ENCODE measurements at places on chromosomes 2 and 18. TPM values are rescaled to one million over a fixed set of nuclear protein-coding genes. Genes with fewer than 3 reads are reported as not detected.

DNA sequence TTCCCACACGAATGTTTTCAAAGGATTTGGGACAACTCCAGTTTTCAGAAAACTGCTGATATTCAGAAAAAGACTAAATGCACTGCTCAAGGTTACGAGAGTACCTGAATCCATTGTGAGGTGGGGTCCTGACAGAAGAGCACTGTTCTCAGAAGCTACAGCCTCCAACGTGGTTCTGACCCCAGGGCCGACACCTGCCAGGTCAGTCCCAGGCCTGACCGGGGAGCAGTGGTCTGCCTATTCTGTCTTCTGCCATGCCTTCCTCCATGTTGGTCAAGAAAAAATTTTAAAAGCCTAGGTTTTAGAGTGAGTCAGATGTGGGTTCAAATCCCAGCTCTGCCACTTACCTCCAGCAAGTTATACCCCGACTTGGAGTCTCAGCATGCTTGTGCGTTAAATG is 212.3 kb downstream of the BCL11A start:
- DNase-seq = no peak

PCBP1 gene
- total RNA-seq = 47.6 TPM

ABCG8 gene
- total RNA-seq = not detected

EGR4 gene
- total RNA-seq = 2.2 TPM

- no peak for DNase-seq
These were observed 51.0 kb upstream of the NBEAL1 start for GRCh38 chr2:202963712-202964111.

GRCh38 chr2:169038338-169038757 is 7.2 kb upstream of the ABCB11 start:
- DNase-seq = peak; percentile 67

DNA sequence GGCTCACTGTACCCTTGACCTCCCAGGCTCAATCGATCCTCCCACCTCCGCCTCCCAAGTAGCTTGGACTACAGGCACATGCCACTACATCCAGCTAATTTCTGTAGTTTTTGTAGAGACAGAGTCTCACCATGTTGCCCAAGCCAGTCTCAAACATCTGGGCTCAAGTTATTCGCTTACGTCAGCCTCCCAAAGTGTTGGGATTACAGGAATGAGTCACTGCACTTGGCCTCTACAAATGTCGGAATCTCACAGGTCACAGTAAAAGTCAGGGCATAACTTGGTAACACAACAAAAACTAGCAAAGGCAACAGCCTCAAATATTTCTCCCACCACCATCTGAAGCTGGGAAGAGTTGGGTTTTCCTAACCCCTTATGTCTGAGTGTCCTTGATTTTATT is 25.3 kb downstream of the SCG2 start:
- no peak for DNase-seq

- no peak for DNase-seq
These were observed 28.7 kb upstream of the SKOR2 start for GRCh38 chr18:47280121-47280520.

REEP1 gene
- 0.13 TPM for total RNA-seq

DNA sequence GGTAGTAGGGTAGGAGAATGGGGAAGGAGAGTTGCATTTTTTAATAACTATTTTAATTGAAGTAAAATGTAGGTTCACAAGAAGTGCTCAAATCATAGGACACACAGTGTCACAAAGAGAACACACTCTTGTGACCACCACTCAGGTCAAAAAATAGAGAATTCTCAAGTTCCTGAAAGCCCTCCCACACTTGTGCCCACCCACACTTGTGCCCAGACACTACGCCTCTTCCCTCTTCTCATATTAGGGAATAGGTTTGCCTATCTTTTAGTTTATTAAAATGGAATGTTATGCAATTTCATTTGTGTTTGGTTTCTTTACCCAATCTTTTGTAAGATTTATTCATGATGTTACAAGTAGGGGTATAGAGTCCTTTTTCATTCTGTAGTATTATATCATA is 67.2 kb downstream of the UGGT1 start:
- no peak for DNase-seq

DNA sequence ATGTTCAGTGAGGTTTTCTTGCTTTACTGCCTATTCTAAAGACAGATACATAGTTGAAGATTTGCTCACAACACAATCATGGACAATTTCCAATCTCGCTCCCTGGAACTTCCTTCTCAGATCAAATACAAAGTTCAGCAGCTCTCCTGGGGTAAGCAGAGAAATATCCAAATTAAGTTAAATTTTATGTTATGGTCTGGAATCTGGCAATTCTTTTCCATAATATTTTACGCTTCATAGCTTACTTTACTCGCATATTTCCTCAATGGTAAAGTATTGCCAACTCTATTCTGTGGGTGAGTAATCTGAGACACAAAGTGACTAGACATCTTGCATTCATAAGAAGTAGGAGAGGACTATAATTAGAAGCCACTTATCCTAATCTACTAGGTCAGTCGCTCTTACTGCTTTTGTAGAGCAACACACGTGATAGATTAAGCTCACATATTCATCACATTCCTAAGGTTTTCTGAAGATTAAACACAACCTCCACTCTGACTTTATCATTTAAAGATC is 529.4 kb downstream of the CCDC85A start:
- DNase-seq = no peak

GRCh38 chr2:136171223-136171622 is 53.3 kb upstream of the CXCR4 start:
- no peak for DNase-seq

EIF2B4 gene
- total RNA-seq = 31.9 TPM

DNA sequence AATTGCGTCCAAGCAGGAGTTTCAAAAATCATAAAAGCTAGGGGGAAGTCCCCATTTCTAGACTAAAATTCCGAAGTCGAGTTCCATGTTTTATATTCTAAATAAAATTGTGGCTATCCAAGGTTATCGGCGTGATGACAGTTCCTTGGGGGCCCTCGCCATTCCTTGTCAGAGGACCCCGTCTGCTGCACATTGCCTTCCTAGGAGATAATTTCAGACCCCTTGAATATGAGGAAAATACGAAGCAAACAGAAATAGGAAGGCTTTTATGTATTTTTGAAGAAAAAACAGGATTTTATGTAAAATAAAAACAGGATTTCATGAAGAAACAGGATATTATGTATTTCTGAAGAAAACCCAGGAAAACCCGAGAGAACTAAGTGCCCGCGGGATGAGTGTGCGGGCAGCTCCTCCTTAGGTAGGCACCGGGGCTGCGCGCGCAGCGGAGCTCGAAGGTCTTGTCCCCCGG is 465 bp upstream of the PLEKHA3 start:
- peak; percentile 5 for DNase-seq

DNA sequence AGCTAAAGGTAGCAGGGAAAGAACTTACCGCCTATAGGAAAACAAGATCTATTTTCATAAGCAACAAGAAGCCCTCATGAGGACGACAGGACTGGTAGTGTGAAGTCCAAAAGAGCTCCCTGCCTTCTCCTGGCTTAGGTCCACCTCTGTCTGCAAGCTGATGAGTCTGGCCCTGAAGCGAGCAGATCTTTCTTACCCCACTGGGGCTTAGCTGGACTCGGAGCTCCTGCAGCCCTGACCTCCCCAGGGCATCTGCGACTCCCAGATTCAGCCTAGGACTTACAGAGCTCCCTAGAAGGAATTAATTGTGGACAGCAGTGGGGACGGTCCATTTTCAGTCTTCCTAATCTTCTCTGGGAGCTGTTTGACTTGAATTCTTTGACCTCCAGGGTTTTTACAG is 53.7 kb downstream of the MCFD2 start:
- DNase-seq = no peak

- DNase-seq = no peak
These were observed 110.8 kb downstream of the VIT start for GRCh38 chr2:36807223-36807886.

DNA sequence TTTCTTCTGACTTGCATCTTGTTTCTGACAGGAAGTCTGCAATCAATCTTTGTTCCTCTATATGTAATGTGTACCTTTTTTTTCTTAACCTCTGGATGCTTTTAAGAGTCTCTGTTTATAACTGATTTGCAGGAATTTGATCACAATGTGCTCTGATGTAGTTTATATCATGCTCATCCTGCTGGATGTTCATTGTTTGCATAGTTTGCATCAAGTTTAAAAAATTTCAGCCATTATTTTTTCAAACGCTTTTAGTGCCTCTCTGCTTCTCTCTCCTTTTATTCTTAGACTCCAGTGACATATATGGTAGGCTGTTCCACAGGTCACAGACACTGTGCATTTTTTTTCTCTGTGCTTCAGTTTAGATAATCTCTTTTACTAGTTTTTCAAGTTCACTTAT is 23.9 kb downstream of the RBKS start:
- no peak for DNase-seq

ANKRD30B gene
- total RNA-seq = 0.03 TPM

FEV gene
- not detected for total RNA-seq

DNA sequence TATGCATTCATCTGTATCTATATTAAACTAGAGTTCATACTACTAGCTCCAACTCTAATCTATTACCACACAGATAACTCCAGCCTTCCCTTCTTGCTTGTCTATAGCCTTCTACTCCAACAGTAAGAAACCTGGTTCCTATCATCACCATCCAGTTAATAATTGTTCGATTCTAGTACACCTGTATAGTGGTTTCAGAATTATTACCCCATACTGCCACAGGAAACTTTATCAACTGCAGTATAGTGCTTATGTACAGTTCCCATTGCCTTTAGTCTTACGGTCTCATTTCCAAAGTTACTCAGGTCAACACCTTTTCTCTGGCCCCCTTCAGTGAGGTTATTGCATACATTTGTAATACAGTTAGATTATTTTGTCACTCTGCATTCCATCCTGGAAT is 14.5 kb downstream of the METTL8 start:
- no peak for DNase-seq

DNA sequence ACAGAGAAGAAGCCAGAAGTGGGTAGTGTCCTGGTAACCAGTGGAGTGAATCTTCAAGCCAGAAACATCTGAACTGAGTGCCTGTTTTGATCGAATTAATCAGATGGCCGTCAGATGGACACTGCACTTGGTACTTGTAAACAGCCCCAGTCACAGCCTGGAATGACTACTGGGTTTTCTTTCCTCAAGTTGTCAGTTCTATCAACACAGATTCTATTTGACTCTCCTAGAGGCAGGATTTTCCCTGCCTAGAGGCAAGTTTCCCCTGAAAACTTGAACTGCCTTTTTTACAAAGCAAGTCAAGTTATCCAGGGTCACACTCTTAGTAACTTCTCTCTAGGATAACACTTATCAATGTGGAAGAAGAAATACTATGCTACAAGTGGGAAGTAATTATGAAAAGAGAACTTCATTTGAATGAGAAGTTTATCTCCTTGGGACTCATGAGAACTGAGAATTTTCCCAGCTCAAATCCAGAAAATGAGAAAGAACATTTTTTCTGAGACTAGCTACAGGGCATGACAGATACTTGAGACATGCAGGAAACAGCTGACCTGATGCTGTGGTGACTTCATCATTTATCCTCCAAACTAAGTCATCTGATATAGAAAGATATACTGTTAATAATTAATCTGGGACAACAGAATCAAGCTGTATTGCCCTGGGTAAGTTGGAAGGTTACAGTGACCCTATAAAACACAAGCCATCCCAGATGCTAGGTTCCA is 36.0 kb downstream of the SULT1C2 start:
- no peak for DNase-seq

DNA sequence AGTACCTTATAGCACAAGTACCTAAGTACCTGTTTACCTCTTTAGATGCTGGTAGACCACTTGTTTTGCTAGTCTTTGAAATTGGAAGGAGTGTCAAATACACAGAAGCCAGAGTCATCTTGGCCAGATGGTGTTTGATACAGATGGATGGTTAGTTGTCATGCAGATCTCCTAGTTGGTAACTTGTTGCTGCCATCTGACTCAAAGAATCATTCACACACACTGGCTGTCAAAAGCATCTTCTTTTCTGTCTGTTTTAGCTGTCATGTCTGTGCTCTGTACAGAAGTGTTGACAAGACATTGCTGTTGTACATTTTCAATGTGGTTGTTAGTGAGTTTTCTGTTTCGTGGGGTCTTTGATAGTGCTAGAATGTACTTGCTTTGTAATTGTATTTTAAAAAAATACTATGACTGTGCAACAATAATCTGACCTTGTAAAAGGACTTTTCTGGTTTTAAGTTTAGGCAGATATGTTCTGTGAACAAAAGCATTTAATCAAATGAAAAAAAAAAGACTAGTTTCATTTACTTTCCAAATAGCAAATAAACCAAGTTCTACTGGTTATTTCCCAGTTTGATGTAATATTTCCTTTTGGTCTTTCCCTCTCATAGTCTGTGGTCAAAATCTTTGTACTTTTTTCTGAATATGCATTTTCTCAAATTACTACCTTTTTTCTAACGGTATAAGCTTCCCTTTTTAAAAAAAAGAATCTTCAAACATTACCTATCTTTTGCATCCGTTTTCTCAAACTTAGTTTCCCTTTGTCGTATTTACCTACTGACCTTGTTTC is 39.9 kb downstream of the TANK start:
- DNase-seq = no peak

- no peak for DNase-seq
These were observed 26.9 kb upstream of the COL6A3 start for GRCh38 chr2:237440819-237441281.

DYNC2LI1 gene
- total RNA-seq = 9.7 TPM

ARHGAP15 gene
- not detected for total RNA-seq

- peak; percentile 2 for DNase-seq
These were observed 50.2 kb upstream of the OSR1 start for GRCh38 chr2:19408592-19408991.

KCNJ3 gene
- total RNA-seq = 2.3 TPM

- no peak for DNase-seq
These were observed 18.2 kb upstream of the ADAM17 start for GRCh38 chr2:9573840-9574239.

Measured in HT-29 (cell line).